ENCODE measurements at places on chromosomes 4 and X. TPM values are rescaled to one million over a fixed set of nuclear protein-coding genes. Genes with fewer than 3 reads are reported as not detected.

GRCh38 chr4:152674359-152674758 lies 5.4 kb downstream of the TMEM154 start:
- peaks cover under 1% of the 10 kb centered on the region for H3K4me1 ChIP-seq
- H3K36me3 ChIP-seq: no peaks in the 10 kb centered on the region

The TACR3 gene
- 5.5 TPM for total RNA-seq

The GPRIN3 gene
- total RNA-seq: 4.3 TPM

GRCh38 chrX:135185795-135186443 lies 14.7 kb upstream of the CT55 start:
- H3K27ac ChIP-seq: no peak overlapping the region
- H3K36me3 ChIP-seq: no peaks in the 10 kb centered on the region
- no peak overlapping the region for H3K4me3 ChIP-seq
- no peaks in the 10 kb centered on the region for H3K4me1 ChIP-seq
- DNase-seq: peak; percentile 52
- H3K27me3 ChIP-seq: peaks cover 4% of the 10 kb centered on the region

DNA sequence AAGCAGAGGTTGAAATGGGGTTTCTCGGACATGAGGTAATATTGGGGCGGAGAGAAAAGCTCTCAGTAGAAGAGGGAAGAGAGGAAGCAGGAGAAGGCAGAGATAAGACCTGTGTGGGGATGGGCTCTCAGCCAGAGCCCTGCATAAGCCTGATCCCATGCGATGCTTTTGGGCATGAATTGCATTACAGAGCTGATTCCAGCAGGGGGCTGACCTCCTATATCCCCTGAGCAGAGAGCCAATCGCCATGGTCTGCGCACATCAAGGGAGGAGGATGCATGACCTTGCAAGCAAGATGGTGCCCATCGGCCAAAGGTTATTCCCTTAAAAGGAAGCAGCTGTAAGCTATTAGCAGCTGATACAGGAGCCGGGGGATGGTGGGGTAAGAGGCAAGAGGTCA lies 7.6 kb downstream of the ANOS1 start:
- H3K4me3 ChIP-seq: no peak overlapping the region
- H3K4me1 ChIP-seq: no peaks in the 10 kb centered on the region
- no peak for DNase-seq
- H3K27ac ChIP-seq: no peak overlapping the region
- peaks cover 37% of the 10 kb centered on the region for H3K27me3 ChIP-seq

- peaks cover 21% of the 10 kb centered on the region for H3K36me3 ChIP-seq
- peak within 1 kb of the TSS; percentile 83 for H3K27ac ChIP-seq
- peak; percentile 51 for DNase-seq
- H3K4me3 ChIP-seq: peak within 1 kb of the TSS; percentile 59
- H3K27me3 ChIP-seq: peaks cover 11% of the 10 kb centered on the region
These were observed at the start of gene PLP2 for GRCh38 chrX:49171752-49172279. TSS of gene PLP2 (plus strand) at chrX:49171898. CDS start at chrX:49172001, 103 bp downstream.

DNA sequence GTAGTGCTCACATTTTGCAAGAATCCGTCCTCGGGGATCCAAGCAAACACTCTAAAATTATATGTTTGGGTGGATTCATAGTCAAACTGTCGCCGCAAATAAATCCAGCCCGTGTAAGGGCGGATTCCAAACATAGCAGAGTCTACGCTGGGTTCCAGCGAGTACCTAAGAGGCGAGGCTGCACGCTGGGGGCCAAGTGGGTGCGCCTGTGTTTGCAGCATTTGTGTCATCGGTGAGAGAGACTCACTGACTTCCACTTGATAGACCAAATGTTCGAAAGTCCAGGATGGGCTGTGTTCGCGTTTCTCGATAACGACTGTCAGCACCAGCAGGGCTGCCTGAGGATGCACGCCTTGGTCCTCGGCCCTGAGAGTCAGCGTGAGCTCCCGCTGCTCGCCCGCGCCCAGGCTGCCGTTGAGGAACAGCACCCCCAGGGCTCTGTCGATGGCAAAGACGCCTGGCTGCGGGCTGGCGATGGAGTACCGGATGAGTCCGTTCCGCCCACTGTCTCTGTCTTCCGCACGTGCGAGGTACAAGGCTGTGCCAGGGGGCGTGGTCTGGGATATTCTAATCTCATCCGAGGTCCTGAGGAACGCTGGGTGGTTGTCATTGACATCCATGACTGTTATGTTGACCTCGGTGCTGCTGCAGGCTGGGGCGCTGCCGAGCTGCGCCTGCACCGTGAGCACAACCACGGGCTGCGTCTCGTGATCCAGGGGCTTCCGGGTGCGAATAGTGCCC lies 158.7 kb downstream of the DCHS2 start:
- H3K4me3 ChIP-seq: peak overlapping the region; percentile 11
- H3K27ac ChIP-seq: no peak overlapping the region
- H3K36me3 ChIP-seq: no peaks in the 10 kb centered on the region
- DNase-seq: peak; percentile 47

The CXorf58 gene
- 0.04 TPM for total RNA-seq

DNA sequence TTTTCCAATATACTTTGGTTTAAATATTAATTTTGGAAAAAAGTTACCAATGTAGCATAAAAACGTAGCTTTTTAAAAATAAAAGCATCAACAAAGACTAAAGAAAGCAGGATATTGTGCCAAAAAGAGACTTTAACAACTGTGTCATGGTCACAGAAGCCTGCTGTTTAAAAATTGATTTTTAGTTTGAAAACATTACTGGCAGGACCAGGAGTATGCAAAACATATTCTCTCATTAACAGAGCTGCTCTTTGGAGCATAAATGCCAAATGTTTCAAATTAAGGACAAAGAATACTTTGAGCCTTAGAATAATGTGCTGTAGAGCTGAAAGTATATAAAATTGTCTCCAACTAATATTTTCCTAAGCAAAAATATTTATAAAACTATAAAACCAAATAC lies 279.0 kb downstream of the ARAP2 start:
- no peak overlapping the region for H3K4me3 ChIP-seq
- no peak for DNase-seq
- H3K27ac ChIP-seq: no peak overlapping the region

The USP17L12 gene
- not detected for total RNA-seq

GRCh38 chrX:40524423-40524822 lies 56.3 kb upstream of the ATP6AP2 start:
- H3K27me3 ChIP-seq: peaks cover 32% of the 10 kb centered on the region
- no peaks in the 10 kb centered on the region for H3K4me1 ChIP-seq
- no peak overlapping the region for H3K4me3 ChIP-seq

- no peak overlapping the region for H3K27ac ChIP-seq
- no peak for DNase-seq
- no peak overlapping the region for H3K4me3 ChIP-seq
- H3K27me3 ChIP-seq: no peaks in the 10 kb centered on the region
- no peaks in the 10 kb centered on the region for H3K36me3 ChIP-seq
- no peaks in the 10 kb centered on the region for H3K4me1 ChIP-seq
These were observed 4.5 kb downstream of the GPM6A start for GRCh38 chr4:175807547-175807946.

DNA sequence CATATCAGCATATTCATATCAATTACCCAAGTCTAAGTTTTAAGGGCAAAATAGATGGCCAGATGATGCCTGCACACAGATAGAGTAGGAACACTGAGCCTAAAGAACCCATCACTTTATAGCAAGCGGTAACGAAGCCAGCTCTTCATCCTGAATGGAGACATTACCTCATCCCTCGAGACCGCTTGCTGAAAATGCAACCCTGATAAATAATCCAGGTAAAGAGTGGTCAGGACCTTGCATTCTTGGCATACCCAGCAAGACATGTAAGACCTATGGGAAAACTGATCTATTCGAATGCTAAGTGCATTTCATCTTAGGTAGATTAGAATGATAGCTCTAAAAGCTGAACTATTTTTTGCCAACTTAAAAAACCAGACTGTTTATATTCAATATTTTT lies 25.3 kb downstream of the DCHS2 start:
- H3K27me3 ChIP-seq: no peaks in the 10 kb centered on the region
- DNase-seq: no peak
- H3K4me3 ChIP-seq: no peak overlapping the region
- H3K36me3 ChIP-seq: no peaks in the 10 kb centered on the region

DNA sequence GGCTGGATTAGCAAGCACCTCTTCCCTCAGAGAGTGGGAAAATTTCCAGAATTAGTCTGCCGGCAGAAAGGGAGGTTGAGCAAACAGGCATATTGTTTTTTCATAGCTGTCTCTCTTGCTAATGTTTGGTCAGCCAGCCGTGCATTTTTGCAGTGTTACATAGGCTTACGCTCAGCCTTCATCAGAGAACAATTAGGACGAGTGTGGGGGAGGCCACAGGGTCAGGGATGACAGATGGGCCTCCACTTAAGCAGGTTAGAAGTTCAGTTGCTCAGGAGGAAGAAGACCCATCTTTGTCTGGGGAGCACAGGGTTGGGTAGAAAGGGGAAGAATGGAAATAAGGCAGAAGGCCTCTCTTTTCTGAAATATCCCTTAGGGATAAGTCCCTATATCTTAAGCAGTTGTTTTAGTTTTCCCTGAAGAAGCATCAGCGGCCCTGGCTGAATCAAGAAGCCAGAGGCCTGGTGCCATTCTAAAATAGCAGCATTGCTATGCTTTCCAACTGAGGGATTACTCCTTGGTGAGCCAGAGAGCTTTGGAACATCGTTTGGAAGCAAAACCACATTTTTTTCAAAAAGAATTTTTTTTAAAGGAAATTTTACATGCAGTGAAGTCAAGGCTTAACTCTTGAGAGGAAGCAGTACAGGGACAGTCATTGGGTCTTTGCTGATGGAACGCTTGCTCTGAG lies 118.8 kb downstream of the SMIM20 start:
- peaks cover 9% of the 10 kb centered on the region for H3K27me3 ChIP-seq
- peaks cover 55% of the 10 kb centered on the region for H3K4me1 ChIP-seq
- H3K36me3 ChIP-seq: no peaks in the 10 kb centered on the region
- H3K4me3 ChIP-seq: no peak overlapping the region
- DNase-seq: peak; percentile 98

- H3K27ac ChIP-seq: no peak overlapping the region
- H3K36me3 ChIP-seq: peaks cover 8% of the 10 kb centered on the region
- no peak for DNase-seq
These were observed 56.4 kb downstream of the NBDY start for GRCh38 chrX:56785442-56785841.

GRCh38 chr4:39568805-39569204 lies 41.6 kb upstream of the UGDH start:
- H3K4me3 ChIP-seq: no peak overlapping the region
- H3K27me3 ChIP-seq: no peaks in the 10 kb centered on the region
- H3K36me3 ChIP-seq: no peaks in the 10 kb centered on the region
- no peaks in the 10 kb centered on the region for H3K4me1 ChIP-seq
- no peak for DNase-seq

Measured in muscle of leg (tissue), 16 donors.